Germinal center (tissue), 1 donor: ENCODE measurements at places on chromosomes 6 and 20.

DNA sequence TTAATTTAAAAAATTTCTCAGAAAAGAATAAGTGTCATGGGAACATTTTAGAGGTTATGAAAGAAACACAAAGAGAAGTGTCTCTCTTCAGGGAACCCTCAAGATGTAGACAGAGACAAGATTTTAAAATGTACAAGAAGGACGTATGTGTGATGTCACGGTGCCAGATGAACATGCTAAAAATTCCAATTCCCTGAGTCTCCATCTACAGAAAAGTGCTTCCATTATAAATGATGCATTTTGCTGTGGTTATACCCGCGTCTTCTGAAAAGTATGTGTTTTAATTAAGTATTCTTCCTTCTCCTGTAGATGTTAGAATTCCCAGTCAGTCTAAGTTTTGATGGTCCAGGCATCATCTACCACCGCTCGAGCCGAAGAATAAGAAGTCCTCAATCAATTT lies 489.1 kb downstream of the PREX1 start:
- DNase-seq: no peak

DNA sequence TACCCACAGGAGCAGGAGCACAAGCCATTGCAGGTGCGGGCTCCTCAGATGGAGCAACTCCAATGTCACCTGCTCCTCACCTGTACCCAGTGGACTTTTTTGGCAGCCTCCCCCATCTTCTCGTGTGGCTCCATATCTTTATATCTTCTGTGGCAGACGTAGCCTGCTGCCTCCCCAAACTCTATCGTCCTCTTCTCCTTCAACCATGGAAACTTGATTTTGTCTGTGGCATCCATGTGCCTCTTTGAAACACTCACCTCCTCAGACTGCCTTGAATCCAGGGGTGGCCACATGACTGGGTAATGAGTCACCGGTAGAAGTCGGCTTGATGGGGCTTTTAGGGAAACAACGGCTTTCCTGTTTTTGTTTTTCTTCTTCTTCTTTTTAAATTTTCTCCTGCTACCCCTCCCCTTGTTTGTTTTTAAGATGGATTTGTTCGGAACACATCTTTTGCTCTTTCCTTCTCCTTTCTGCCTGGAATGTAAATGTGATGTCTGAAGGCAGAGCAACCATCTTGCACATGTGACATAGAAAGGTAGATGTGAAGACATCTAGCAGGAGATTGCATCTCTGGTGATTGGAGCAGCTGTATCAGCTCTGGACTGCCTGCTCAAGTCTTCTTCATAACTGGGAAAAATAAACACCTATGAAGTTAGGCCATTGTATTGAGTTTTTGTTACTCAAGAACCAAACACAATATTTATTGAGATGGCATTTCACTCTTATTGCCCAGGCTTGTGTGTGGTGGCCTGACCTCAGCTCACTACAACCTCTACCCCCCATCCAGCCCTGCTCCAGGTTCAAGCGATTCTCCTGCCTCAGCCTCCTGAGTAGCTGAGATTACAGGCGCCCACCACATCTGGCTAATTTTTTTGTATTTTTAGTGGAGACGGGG lies 69.9 kb upstream of the DDR1 start:
- no peak for DNase-seq

GRCh38 chr20:36768768-36769430 lies 4.7 kb downstream of the DSN1 start:
- no peak for DNase-seq

DNA sequence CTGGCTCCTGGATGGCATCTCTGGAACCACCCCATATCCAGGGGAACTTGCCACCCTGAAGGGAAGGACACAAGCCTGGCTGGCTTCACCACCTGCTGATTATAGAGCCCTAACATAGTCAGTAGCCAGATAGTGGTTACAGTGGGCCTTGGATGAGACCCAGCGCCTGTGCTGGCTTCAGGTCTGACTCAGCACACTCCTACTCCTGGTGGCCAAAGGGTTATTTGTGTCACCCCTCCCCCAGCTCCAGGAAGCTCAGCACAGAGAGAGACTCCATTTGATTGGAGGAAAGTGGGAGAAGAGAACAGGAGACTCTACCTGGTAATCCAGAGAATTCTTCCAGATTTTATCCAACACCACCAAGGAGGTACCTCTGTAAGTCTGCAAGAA lies 12.8 kb downstream of the SNX14 start:
- DNase-seq: no peak

DNA sequence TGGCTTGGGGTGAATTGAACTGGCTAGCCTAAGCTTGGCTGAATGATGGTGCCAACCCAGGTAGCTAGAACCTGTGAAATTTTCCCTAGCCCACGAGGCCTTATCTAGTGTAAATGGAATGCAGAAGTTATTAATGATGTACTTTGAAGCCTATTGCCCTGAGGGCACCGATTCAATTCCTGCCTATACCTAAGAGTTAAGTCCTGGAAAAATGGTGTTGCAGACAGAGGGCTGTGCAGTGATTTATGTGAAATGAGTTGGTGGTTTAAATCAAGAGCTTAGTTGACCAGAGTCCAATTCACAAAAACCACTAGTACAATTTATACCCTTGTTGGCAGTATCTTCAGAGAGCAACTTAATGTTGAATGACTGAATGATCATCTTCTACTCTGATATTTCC lies 373.8 kb upstream of the JAG1 start:
- DNase-seq: no peak

DNA sequence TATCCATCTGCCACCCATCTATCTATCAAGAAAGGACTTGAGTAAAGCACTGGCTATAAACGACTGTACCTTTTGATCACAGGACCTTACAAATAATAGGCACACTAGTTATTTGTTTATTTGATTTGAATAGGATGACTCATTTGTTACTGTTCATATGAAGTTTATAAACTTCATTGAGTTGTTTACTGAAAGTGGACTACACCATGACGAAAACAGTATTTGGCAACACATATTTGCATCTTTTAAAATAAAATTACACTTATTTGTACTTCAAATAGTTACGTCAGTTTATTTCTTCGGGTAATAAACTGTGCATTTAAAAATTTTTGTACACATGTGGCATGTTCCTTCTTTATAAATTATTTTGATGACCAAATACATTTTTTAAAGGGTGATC lies 133.0 kb downstream of the OGFRL1 start:
- DNase-seq: no peak

DNA sequence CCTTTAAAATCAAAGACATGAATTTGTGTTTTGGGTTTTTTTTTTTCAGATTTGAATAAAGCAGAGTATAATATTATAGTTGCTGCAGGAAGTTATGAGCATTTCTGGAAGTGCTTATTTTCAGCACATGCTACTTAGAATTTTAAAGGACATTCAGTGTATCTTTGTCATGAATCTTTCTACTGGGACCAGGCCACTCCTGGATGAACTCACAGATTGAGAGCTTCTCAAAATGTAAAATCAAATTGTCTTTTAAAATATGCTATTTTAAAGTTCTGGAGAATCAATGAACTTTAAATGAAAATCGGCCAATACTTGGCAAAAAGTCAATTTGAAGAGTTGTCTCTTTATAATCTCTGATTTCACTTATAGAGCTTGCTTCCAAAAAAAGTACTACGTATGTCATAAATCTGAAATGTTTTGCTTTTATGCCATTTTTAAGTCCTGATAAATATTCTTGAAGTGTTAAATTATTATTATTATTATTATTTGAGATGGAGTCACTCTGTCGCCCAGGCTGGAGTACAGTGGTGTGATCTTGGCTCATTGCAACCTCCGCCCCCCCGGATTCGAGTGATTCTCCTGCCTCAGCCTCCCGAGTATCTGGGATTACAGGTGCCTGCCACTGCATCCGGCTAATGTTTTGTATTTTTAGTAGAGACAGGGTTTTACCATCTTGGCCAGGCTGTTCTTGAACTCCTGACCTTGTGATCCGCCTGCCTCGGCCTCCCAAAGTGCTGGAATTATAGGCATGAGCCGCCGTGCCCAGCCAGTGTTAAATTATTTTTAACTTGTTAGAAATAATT lies 175.7 kb upstream of the AKAP12 start:
- no peak for DNase-seq

DNA sequence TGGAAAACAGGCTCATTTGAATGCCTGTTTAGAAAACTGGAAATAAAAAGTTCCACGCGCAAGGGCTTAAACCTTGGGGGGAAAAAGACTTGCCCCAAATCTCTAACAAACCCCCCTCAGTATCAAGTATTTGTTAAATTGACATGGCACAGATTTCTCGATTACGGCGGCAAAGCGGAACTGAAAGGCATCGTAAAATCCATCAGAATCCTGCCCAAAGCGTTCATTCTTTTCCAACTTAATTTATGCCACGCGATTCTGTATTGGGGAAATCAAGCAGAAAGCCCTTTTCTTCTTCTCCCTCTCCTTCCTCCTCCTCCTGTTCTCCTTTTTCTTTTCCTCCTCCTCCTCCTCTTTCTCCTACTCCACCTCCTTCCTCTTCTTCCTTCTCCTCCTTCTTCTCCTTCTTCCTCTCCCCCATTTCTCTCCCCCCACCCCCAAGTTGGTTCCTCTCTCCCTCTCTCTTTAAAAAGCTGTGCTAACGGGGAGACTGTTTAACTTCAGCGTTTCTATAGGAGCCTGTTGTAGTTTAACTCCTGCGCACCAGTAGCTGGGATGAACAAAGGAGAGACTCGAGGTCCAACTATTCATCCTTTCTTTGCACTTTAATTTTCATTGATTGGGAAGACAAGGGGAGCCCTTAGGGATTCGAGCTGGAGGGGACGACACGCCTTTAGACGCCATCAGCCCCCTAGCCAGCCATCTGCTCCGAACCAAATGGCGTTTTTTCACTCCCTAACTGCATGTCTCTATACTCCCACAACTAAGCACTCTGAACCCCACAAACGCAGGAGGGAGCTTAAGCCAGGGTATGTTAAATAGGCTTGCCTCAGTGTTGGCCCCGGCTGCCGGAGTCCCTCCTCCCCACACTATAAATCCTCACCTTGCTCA lies 2.7 kb upstream of the DLL1 start:
- no peak for DNase-seq

DNA sequence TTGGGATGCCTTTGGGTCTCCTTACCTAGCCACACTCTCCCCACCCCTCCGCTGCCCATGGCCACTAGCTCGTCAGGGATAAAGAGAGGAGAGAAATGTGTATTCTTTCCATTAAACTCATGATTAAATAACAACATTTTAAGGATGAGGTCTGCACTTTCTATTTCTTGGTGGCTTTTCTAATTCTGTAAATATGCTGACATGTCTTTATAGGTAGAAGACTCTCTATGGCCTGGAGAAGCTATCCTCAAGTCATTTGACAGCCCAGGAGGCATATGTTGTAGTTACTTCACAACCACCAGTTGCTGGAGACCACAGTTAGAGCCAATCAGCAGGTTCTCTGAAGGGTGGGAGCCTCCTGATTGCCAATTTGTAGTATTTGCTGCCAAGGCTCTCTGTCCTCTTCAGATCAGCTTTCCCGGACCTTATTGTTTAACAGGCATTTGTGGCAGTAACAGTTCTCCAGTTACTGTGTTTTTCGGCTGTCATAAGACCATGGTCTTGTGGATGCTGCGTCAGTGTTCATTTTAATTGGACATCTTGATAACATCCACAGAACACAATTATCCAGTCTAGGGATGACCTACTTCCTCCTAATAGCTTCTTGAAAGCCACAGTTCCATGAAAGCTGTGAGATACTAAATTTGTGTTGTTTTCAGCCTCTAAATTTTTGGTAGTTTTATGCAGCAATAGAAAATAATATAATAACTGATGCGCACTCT lies 205.0 kb upstream of the KCNQ5 start:
- DNase-seq: no peak
